ENCODE measurements at places on chromosomes 16 and 17.
A peak's percentile ranks its signal among the peaks of the same experiment; 100 is the strongest.

- DNase-seq: peak; percentile 34
Observed at GRCh38 chr17:81020767-81021497, 14.0 kb upstream of the BAIAP2 start.

DNA sequence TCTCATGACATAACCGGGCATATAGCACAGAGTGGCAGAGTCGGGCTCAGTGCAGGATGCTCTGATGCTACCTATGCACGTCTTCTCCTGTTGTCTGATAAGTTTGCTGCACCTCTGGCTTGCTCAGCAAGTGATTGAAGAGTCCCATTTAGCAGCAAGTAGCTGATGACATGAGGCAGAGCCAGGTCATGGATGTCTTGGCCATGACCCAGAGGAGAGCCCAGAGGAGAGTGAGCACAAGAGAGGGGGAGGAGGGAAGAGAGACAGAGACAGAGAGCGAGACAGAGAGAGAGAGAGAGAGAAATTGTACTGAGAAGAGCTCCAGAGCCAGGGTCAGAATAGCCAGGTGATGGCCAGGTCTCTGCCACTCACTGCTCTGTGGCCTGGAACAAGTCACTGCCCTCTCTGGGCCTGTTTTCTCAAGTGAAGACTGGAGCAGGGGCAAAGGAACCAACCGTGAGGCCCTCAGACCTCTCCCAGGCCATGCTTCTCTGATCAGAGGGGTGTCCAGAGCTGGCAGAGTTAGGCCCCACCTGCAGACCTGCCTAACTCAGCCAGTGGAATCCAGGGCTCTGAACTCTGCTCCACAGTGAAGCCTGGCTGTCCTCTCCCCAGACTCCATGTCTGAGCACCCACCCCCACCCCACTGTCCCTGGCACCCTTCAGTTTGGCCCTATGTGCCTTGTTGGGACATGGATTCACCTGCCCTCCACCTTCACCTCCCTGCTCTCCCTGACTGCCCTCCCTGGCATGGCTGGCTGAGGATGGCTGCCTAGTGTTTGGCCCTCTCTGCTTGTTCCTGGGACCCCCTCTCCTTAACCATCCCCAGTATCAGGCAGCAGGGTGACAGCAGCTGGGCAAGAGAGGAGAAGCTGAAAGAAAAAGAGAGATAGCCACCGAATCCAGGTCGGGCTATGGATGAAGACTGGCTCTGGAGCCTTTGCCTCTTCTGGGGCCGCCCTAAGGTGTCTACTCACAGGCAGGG, 4.3 kb upstream of the KRT35 start:
- DNase-seq: no peak

GRCh38 chr17:78808163-78808562, 26.1 kb upstream of the CYTH1 start:
- peak; percentile 39 for DNase-seq

DNA sequence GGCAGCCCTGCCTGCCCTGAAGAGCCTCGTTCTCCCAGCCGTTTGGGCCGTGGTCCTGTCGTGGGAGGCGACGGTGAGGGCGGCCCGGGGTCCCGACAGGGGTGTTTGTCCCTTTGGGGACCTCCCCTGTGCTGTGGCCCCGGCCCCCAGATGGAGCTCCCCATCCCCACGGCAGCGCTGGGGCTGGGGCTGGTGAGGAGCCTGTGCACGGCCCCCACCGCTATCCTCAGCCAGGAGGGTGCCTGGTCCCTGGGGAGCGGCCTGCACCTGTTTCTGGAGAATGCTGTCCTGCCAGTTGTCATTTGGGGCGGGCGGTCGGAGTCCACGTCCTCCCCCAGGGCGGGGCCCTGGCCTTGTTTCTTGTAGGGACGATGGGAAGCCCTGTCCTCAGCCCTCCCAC, 6.6 kb downstream of the CAPN15 start:
- DNase-seq: no peak

- DNase-seq: no peak
Observed at GRCh38 chr16:2090777-2091546, 43.2 kb downstream of the TSC2 start.

DNA sequence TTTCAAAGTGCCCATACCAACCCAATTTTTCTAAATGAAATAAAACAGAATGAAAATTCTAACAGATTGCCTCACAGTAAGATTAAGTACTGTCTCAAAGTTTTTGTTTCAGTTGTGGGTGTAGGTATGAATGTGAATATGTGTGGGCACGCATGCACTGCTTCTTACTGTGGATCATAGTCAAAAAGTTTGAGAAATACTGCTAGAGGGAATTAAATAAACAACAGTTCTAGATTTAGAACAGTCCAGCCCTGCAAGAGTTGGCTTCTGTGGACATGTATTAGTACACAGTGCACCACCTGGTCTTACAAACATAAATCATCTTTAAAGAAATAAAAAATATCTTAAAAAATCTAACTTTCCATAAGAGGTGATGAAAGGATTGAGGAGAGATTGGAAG, 8.4 kb downstream of the ZNF652 start:
- DNase-seq: peak; percentile 59
